ENCODE measurements at places on chromosomes 11 and 22. TPM values are rescaled to one million over a fixed set of nuclear protein-coding genes. Genes with fewer than 3 reads are reported as not detected.

DNA sequence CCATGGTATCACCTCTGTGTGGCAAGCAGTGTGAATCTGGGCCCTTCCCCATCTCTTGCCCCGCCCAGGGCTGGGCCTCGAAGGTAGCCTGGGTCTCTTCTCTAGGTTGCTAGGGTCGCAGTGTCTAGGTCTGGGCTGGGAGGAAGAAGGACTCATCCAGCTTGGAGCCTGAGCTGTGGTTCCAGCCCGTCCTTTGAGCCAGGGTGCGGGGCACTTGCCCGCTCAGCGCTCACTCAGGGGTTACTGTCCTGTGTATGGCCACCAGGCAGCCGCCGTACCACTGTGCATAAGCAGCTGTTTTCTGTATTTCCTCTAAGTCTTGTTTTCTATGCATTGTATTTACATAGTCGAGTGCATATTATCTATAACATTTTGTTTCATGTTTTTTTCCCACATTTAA lies 160.9 kb downstream of the TBC1D22A start:
- no peak overlapping the region for H3K4me3 ChIP-seq
- H3K4me1 ChIP-seq = no peaks in the 10 kb centered on the region
- no peak overlapping the region for H3K27ac ChIP-seq
- H3K27me3 ChIP-seq = no peaks in the 10 kb centered on the region
- DNase-seq = no peak

- DNase-seq = no peak
- no peak overlapping the region for H3K27ac ChIP-seq
- no peaks in the 10 kb centered on the region for H3K27me3 ChIP-seq
- H3K4me1 ChIP-seq = peaks cover 16% of the 10 kb centered on the region
- H3K4me3 ChIP-seq = no peak overlapping the region
Observed at GRCh38 chr11:63623513-63624140, 9.4 kb upstream of the PLAAT3 start.

GRCh38 chr22:25930083-25930482 lies 188.1 kb downstream of the MYO18B start:
- no peaks in the 10 kb centered on the region for H3K27me3 ChIP-seq
- no peak for DNase-seq
- no peak overlapping the region for H3K27ac ChIP-seq
- H3K4me1 ChIP-seq = no peaks in the 10 kb centered on the region

- no peak overlapping the region for H3K4me3 ChIP-seq
- H3K27me3 ChIP-seq = no peaks in the 10 kb centered on the region
- no peak overlapping the region for H3K27ac ChIP-seq
- no peaks in the 10 kb centered on the region for H3K4me1 ChIP-seq
Observed at GRCh38 chr22:49216579-49216978, 611.1 kb downstream of the BRD1 start.

- no peak overlapping the region for H3K4me3 ChIP-seq
- no peaks in the 10 kb centered on the region for H3K4me1 ChIP-seq
- DNase-seq = peak; percentile 42
- H3K27me3 ChIP-seq = no peaks in the 10 kb centered on the region
- H3K36me3 ChIP-seq = no peaks in the 10 kb centered on the region
- no peak overlapping the region for H3K27ac ChIP-seq
Observed at GRCh38 chr11:2156416-2157182, 4.4 kb downstream of the INS start.

The GSTT2 gene
- total RNA-seq = not detected

The RIN1 gene
- total RNA-seq = 14.1 TPM

The LAYN gene
- 4.7 TPM for total RNA-seq

Data from tibial nerve (tissue), 4 donors.